Choroid plexus epithelial cell (primary cell): ENCODE measurements at places on chromosomes 3 and 15.
A peak's percentile ranks its signal among the peaks of the same experiment; 100 is the strongest.

GRCh38 chr15:90561344-90562244 is 31.9 kb downstream of the CRTC3 start:
- DNase-seq: peak; percentile 32

DNA sequence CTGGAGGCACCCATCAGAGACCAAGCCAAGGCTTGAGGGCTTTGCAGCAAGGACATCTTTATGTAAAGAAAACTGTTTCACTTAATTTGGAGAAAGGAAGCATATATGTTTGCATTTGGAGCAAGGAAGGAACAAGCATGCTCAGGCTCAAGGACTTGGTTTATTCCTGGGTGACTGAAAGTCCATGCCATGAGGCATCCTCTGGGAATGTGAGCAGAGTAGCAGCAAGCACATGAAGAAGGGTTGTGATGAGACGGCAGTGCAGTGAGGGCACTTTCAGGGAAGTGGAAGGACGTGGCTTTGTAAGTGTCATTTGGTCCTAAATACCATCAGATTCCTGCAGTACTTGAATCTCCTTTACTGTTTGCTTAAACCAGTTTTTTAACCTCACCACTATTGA is 26.8 kb downstream of the POLG start:
- peak; percentile 50 for DNase-seq

GRCh38 chr3:18295171-18295920 is 129.8 kb downstream of the SATB1 start:
- DNase-seq: peak; percentile 71

- peak; percentile 35 for DNase-seq
Observed at GRCh38 chr3:29805757-29806156, 524.9 kb downstream of the RBMS3 start.

- no peak for DNase-seq
Observed at GRCh38 chr3:2568156-2568555, 469.5 kb downstream of the CNTN4 start.

- DNase-seq: no peak
Observed at GRCh38 chr3:108629974-108630373, 40.5 kb downstream of the DZIP3 start.

GRCh38 chr15:57323299-57323805 is 53.0 kb upstream of the CGNL1 start:
- no peak for DNase-seq

DNA sequence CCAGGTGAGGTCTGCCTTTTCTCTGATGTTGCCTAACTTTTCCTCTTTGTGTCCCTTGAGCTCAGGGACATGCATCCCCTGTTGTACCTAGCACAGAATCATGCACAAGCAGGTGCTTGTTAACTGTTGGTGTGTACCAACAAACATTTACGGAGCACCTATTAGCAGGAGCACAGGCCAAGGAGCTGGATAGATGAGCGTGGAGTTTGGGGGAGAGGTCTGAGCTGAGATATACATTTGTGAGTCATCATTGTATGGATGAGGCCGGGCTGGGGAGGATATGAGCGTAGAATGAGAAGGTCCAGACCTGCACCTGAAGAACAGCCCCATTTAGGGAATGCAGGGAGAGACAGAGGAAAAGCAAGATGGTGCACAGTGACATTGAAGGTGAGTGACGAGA is 53.4 kb downstream of the SMAD3 start:
- DNase-seq: no peak

- DNase-seq: no peak
Observed at GRCh38 chr3:45555086-45555591, 39.4 kb upstream of the LIMD1 start.

GRCh38 chr15:39363761-39364586 is 216.9 kb upstream of the THBS1 start:
- DNase-seq: peak; percentile 76

DNA sequence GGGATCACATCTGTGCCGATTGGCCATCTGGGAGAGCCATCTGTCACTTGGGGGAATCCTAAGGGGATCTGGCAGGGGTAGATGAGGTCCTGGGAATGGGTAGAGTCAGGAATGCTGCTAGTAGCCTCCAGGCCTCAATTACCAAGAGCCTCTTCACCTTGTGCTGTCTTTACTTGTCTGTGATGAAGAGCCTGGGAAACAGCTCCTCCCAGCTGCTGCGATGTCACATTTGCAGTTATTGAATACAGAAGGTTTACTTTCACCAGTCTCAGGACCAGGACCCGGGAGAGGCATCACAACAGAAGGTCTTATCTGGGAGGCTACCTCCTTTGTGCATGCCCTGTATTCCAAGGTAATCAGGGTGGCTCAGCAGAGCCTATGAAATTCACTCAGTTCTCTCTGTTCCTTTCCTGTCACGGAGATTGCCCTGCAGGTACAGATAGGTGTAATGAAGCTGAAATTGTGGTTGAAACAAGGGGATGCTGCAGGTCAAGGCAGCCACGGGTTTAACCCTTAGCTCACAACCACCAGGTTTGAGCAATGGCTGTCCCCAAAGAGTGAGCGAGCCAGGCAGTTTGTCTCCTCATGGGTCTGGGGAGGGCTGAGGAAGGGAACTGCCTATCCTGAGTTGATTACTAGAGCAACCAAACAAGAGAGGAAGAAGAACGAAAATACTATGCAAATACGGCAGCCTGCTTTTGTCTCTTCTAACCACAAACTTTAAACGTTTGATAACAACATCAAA is 298.9 kb upstream of the RORA start:
- DNase-seq: no peak

- no peak for DNase-seq
Observed at GRCh38 chr3:33496449-33496848, 56.2 kb upstream of the UBP1 start.

- DNase-seq: peak; percentile 69
Observed at GRCh38 chr3:111715911-111716523, 120.9 kb upstream of the ZBED2 start.

DNA sequence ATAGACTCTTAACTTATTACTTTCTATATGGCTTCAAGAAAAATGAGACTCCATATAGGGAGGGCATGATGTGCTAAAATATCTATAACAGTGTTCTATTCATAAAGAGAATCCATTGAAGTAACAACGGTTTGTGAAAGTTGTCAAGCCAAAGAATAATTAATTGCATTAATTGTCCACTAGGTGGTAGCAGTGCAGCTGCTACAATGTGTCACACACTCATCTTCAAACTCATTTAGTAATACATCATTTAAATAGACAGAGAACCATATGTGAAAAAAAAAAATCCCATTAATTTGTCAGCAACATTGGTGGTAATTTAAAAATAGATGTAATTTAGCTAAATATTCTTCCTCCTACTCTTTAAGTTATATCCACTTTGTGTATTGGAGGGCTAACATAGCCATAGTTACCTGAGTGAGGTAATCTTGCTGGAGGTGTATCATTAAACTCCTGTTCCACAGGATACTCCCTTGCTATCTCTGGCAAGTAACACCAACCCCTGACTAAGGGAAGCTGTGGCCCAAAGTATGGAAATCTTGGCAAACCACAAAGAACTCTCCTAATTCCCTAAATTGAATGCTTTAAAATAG is 3.7 kb upstream of the CPA3 start:
- peak; percentile 81 for DNase-seq

DNA sequence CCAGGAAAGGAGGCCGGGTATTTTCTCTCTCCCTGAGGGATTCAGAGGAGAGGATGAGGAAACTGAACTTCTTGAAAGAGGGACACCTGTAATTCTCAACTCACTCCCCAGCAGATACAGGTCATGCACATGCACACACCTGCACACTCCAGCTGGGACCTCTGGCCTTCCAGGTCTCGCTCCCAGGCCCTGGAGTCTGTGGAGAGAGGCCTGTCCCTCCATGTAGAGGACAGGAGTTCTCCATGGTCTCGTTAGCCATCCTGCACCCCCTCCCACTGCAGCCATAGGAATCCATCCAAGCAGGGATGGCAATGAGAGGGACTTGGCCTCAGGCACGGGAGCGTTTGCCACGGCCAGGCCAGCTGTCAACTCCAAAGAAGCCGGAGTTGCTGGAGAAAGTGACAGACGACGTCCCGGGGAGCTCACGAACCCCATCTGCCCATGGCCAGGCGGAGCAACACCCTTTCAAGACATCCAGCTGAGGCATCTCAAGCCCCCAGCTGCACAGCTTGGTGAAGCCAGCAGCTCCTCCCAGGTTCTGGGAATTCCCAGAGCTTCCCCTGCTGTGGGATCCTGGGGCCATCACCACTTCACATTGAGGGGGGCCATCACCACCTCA is 223.3 kb downstream of the UACA start:
- DNase-seq: no peak

- peak; percentile 71 for DNase-seq
Observed at GRCh38 chr3:55615039-55615693, 128.1 kb upstream of the WNT5A start.

DNA sequence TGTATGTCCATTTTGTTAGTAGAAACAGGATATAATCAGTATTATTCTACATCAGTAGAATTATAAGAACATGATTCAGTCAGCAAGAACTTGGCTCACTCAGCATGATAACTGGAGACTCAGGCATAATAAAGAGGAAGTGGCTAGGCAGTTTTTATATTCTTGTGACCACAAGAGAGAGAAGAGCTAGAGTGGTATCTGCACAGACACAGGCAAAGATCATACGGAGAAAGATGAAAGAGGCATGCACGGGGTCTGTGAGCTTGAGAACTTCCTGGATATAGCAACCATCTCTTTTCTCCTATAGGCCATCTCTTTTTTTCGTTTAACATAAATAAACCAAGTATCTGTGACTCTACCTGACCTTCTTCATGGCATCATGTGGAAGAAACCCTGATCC is 46.8 kb downstream of the MYO5A start:
- peak; percentile 92 for DNase-seq

DNA sequence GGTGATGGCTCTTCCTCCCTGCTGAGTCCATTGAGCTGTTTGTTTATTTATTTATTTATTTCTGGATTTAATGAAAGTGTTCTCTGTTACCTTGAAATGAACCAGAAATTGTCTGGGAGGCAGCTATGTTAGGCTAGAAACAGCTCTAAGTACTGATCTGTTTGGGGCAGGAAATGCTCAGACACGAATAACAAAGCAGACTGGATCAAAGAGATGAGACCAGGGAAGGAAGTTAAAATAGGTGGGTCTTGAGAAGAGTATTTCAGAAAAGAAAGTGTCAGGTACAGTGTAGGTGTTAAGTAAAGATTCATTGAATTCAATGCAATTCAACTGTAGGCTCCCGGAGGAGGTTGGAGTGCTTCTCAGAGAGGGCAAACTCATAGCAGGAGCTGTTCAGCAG is 173.3 kb downstream of the IL20RB start:
- DNase-seq: no peak

GRCh38 chr3:140823106-140823505 is 118.5 kb upstream of the SLC25A36 start:
- DNase-seq: no peak

GRCh38 chr3:43892526-43892925 is 201.8 kb downstream of the ABHD5 start:
- DNase-seq: no peak

GRCh38 chr3:133834621-133835417 is 29.2 kb downstream of the SRPRB start:
- DNase-seq: no peak

GRCh38 chr3:132561003-132561402 is 36.1 kb upstream of the ACKR4 start:
- DNase-seq: no peak

GRCh38 chr3:105764378-105765307 is 104.2 kb downstream of the CBLB start:
- no peak for DNase-seq

DNA sequence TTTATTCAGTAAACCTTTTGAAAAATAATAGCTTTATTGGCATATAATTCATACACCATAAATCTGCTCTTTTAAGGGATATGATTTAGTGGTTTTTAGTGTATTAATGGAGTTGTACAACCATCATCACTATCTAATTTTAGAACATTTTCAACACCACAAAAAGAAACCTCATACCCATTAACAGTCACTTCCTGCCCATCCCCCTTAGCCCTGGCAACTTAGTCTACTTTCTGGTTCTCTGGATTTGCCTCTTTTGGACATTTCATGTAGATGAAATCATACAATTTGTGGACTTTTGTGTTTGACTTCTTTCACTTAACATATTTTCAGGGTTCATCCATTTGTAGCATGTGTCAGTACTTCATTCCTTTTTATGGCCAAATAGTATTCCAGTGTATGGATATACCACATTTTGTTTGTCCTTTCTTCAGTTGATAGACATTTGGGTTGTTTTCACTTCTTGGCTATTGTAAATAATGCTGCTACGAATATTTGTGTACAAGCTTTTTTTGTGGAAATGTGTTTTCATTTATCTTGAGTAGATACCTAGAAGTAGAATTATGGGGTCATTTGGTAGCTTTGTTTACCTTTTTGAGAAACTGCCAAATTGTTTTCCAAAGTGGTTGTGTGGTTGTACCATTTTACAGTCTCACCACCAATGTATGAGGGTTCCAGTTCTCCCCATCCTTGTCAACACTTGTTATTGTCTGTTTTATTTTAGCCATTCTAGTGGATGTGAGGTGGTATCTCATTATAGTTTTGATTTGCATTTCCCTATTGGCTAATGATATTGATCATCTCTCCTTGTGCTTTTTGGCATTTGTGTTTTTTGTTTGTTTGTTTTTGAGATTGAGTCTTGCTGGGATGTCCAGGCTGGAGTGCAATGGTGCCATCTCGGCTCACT is 45.8 kb downstream of the SMAD3 start:
- peak; percentile 59 for DNase-seq

DNA sequence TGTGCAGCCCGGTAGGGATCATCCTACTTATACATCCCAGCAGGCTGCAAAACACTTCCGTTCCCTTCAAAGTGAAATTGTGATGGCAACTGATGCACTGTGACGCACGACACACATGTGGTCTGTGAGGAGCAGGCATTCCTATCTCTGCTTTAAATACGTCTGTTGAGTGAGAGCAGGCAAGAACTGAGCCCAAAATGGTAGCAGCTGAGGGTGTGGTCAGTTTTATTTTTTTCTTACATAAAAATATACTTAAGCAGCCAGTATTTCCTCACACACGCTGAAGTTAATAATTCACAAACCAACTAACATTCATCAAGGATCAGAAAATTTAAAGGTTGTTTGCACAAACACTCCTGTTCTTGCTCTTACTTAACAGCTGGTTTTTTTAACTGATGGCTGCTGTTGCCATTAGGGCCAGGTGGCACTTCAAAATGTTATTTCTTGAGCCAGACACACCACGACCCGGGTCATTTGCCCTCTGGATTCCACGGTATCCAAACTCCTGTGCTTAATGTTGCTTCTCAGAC is 23.9 kb downstream of the LRIG1 start:
- no peak for DNase-seq

GRCh38 chr3:185216607-185216958 is 37.3 kb downstream of the EHHADH start:
- peak; percentile 19 for DNase-seq

DNA sequence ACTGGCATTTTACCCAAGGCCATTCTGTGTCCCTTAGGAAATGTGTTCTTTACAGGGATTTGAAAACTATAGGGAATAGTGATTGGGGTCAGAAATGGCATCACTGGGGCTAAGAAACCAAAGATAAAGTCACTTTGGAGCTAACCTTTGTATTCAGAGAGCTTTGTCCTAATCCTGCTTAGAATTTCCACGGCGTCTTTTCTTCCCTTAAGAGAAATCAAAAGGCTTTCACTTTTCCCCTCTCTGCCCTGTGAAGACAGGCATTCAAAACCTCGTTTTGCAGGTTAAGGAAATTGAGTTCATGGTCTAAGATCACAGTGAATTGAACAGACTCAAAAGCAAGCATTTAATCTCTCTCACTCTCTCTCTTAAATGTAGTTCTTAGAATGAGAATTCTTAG is 182.5 kb downstream of the VGLL4 start:
- DNase-seq: no peak
